Neural crest cell (in vitro differentiated cells): ENCODE measurements at places on chromosomes 6 and 20. TPM values are rescaled to one million over a fixed set of nuclear protein-coding genes. Genes with fewer than 3 reads are reported as not detected.

DNA sequence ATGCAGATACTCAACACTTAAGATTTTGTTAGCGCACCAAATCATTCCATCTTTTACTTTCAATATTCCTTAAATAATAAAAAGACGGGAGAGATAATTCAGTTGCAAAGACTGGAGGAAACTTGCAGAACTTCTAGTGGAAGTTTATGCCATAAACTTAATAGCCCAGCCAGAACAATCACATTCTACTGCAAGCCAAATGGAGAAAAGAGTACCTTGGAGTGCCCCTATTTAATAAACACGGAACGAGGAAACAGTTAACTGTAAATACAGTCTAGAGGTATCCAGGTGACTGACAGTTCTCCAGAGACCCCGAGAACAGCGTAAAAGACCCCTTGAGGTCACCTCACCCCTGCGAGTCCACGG, 635 bp downstream of the SLC35B3 start:
- DNase-seq: no peak

GRCh38 chr6:57173886-57174510, 1.9 kb downstream of the BAG2 start:
- DNase-seq: no peak

GRCh38 chr6:63940056-63940455, 304.5 kb downstream of the PHF3 start:
- no peak for DNase-seq

Gene ERVFRD-1
- total RNA-seq: not detected in 2 replicates

DNA sequence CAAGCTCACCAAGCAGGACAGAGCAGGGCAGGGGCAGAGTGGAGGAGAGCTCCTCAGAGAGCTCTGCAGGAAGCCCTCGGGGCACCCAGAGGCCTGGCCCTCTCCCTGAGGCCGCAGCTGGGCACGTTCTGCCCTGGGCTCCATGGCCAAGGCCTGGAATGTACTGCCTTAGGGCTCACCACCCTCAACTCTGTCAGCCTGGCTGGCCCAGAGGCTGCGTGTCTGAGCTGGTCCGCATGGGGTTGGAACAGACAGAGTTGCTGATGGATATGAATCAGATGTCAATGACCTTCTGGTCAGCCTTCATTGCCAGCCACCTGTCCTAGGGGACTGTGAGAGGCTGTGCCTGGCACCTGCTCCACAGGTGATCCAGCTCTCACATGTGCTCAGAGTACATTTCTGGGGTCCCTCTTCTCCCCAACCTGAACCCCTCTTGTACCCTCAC, 33.2 kb upstream of the PCMTD2 start:
- DNase-seq: no peak

Gene WDR27
- 102 and 103 TPM in 2 replicates for total RNA-seq

DNA sequence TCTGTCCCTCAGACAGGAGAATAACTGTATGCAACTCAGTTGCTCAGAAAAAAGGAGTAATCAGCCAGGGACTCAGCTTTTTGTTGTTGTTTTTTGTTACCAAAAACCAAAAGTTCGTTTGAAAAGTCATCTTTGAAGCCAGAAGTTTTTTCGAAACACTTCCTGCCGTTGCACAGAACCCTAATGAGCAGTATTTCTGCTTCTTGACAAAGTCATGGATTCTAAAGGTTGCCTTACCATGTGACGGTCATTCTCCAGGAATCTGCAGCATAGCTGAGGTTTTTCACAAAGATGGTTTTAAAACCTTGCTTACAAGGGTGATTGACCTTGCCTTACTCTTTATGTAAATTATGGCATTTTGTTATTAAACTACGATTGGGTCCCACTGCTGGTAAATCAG, 1.9 kb downstream of the RAB32 start:
- no peak for DNase-seq

GRCh38 chr6:170160031-170160627, 130.7 kb downstream of the DLL1 start:
- DNase-seq: no peak

Gene AVP
- total RNA-seq: not detected in 2 replicates

Gene EYS
- total RNA-seq: 0.40 and 0.48 TPM in 2 replicates

- DNase-seq: no peak
These were observed 26.7 kb downstream of the RALGAPB start for GRCh38 chr20:38499366-38499765.

GRCh38 chr6:137641474-137642077, 147.4 kb upstream of the OLIG3 start:
- DNase-seq: peak; percentile 59

Gene ACTL10
- total RNA-seq: 0.75 TPM in 2 replicates

Gene CDH26
- total RNA-seq: 0.86 and 0.89 TPM in 2 replicates

DNA sequence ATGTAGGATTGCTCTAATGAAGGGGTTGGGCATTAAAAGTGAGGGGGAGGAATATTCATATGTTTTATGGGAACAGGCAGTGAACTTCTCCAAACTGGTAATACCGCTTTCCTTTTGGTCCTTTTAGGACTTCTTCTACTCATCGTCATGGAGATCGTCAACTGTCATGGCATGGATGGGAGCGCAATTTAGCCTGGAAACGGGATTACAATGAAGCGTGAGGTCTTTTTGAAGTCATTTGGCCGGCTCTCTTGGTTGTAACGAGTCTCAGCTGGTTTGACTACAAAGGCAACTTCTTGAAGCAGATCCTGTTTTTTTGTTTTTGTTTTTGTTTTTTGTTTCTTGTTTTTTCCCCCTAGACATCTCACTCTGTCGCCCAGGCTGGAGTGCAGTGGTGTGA, 1.4 kb upstream of the HLA-E start:
- DNase-seq: no peak

- no peak for DNase-seq
These were observed 23.3 kb downstream of the MAP7 start for GRCh38 chr6:136526937-136527336.

GRCh38 chr6:127022302-127022701, 96.2 kb upstream of the RSPO3 start:
- DNase-seq: no peak

Gene MLN
- total RNA-seq: not detected in 2 replicates

- no peak for DNase-seq
These were observed 67.6 kb downstream of the FYN start for GRCh38 chr6:111805511-111806164.

DNA sequence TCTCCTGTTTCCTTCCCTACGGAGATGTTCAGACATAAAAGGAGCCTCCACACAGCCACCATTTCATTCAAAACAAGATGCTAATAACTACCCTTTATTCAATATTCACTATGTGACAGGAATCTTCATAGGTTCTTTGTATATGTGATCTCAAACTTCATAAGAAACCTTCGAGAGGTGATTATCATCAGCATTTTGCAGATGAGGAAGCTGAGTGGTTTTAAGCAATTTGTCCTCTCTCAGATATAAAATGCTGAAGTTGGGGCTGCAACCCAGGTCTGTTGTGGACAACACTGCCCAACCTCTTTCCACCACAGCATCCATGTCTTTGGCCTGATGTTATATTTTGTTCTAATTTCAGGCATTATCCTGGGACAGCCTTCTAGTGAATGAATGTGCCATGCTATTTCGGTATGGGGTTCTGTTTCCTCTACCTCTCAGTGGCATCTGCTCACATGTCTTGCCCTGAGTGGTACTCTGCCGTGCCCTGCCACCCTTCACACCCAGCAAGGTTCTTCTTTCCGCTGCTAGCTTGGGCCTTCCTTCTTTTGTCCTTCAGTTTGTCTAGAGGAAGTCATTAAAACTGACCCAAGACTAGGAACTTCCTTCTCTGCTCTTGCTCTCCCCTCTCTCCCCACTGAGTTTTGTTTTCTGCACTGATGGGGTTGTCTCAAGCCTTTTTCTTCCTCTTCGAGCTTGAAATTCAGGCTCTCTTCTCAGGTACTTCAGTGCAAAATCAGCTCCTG, 300.9 kb upstream of the PRDM1 start:
- no peak for DNase-seq

Gene ULBP1
- 2.3 and 2.5 TPM in 2 replicates for total RNA-seq

Gene CDSN
- not detected in 2 replicates for total RNA-seq

GRCh38 chr20:52536841-52537400, 345.3 kb upstream of the ZFP64 start:
- no peak for DNase-seq

- DNase-seq: no peak
These were observed 78.2 kb downstream of the FRK start for GRCh38 chr6:115982453-115982852.

GRCh38 chr20:25310921-25311728, 63.2 kb downstream of the PYGB start:
- DNase-seq: no peak

GRCh38 chr6:111776236-111777221, 96.7 kb downstream of the FYN start:
- no peak for DNase-seq

- DNase-seq: no peak
These were observed 198.6 kb downstream of the CDKAL1 start for GRCh38 chr6:20732896-20733295.

Gene VSTM2L
- 7.3 and 9.3 TPM in 2 replicates for total RNA-seq

Gene GABBR1
- 79.7 and 91.6 TPM in 2 replicates for total RNA-seq
